ENCODE measurements at places on chromosomes 5 and 9. TPM values are rescaled to one million over a fixed set of nuclear protein-coding genes. Genes with fewer than 3 reads are reported as not detected.

- peaks cover 2% of the 10 kb centered on the region for H3K27me3 ChIP-seq
- H3K4me1 ChIP-seq: no peaks in the 10 kb centered on the region
- no peak overlapping the region for H3K4me3 ChIP-seq
- no peak overlapping the region for H3K27ac ChIP-seq
- DNase-seq: no peak
These were observed 234.2 kb upstream of the PANK3 start for GRCh38 chr5:168813184-168813968.

Gene GLT6D1
- total RNA-seq: not detected

Gene EIF4EBP3
- 1.9 TPM for total RNA-seq

Gene ATG12
- total RNA-seq: 45.1 TPM

Measured in HepG2 (cell line).